Activated CD8-positive, alpha-beta memory T cell treated with anti-CD3 and anti-CD28 coated beads for 1 hour (primary cell): ENCODE measurements at places on chromosomes 1 and 21.

DNA sequence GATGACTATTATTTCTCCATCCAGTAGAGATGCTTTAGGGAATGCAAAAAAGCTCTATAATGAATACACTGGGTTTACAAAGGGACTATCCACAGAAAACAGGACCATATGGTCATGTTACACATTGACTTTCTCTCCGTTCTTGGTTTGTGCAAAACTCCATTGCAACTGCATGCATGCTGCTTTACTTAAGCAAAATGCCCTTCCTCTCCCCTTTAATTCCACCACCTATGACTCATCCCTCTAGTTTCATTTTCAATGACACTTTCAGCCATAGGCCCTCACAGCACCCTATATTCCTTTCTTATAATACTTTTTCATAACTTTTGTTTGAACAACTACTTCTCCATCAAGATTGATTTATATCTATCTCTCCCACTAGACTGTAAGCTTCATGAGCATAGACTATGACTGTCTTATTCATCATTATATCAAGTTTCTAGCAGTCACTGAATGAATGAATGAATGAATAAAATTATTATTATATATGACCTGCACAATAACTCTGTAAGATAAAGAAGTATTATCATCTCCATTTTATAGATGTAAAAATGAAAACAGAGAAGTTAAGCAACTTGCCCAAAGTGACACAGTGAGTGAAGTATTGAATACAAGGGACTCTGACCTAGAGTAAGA lies 248.9 kb downstream of the PLPP3 start:
- no peak for DNase-seq

GRCh38 chr1:147591993-147592392 lies 50.7 kb downstream of the BCL9 start:
- DNase-seq, result no peak

GRCh38 chr1:39951926-39952325 lies 3.0 kb upstream of the MFSD2A start:
- no peak for DNase-seq

- no peak for DNase-seq
Observed at GRCh38 chr21:42219606-42220137, 732 bp downstream of the ABCG1 start.

DNA sequence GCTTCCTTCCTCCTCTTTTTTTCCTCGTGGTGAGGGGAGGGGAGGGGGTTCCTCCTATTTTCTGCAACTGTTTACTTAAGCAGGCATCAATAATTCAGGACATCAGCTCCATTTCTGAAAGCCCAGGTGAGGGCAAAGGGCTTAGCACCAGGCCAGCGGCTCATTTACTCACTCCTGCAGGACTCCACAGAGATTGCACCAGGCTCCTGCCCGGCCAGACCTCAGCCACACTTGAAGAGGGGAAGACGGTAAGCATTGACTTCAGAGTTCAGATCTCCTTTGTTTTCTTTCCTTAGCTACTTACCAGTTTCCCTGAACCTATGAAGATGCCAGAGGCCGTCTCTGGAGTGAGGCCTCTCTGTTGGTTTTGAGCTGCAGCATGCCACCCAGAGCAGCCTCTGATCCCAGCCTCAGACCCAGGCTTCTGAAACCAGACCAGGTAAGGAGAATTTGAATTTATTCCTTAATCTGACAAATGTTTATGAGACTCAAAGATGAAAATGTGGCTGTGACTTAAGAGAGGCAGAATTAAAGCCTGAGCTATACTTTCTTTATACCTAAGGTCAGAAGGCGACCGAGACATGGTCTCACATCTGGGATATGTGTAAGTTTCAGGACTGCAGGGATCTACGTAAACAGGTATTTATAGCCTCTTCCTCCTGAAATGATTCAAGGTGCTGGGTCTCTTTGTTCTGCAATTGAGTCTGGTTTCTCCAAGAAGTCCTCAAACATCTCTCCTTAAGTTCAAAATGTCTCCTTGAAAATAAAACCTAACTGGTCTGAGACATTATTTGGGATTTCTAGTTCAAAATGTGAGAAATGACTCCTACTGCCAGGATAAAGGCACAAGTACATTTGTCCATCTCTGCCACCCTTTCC lies 272.5 kb upstream of the RUNX1 start:
- no peak for DNase-seq

DNA sequence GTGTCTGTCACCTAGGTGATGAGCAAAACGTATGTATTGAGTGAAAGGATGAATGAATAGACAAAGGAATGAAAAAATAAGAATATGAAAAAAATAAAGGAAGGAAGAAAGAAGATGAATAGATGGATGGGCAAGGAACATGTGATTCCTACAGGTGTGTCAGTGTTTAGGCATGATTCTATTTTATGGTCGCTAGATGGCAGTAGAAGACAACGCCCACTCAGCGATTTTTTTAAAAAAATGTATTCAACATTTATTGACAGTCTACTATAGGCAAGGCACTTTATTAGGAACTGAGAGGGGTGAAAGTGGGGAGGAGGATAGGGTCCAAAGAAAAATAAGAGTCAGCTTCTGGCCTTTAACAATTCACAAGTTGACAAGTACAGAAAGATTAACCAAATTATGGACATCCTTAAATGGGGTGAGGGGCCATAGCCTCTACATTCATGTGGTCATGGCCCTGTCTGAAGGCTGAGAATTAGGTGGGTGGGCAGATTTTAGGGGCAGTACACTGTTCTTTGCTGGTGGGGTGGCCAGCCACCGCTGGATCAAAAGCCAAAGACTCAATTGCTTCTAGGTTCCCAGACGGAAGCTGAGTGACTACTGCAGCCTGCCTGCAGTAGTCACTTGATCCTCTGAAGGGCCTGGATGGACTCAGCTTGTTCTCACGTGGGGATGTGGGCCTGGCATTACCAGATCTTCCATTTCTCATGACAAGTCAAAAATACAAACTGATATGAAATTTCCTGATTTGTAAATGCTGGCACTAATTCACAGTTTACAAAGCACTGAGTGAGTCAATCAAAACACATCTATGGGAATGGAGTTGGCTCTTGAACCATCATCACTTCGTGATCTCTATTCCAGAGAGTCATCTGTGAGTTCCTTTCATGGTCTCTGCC lies 83.9 kb downstream of the FASLG start:
- no peak for DNase-seq

- no peak for DNase-seq
Observed at GRCh38 chr21:36250423-36251075, 69.4 kb upstream of the MORC3 start.

DNA sequence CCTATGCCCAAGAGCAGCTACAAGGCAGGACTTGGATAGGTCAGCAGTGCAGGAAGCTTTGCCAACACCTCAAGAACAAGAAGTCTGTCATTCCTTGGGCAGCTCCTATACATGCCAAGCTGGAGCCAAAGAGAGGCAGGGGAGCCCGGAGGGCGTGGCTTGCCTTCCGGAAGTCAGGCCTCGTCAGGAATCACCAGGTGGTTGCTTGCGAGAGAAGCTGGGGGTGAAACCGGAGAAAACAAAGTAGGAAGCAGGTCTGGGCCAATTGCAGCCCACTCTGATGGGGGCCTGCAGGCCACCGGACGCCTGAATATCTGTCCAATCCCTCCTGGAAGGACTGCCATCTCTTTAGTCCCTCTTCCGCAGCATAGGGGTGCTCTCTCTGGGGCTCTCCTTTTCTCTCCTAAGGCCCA lies 794 bp upstream of the FAM76A start:
- DNase-seq, result no peak

GRCh38 chr1:10710489-10710888 lies 86.0 kb downstream of the CASZ1 start:
- DNase-seq, result no peak

DNA sequence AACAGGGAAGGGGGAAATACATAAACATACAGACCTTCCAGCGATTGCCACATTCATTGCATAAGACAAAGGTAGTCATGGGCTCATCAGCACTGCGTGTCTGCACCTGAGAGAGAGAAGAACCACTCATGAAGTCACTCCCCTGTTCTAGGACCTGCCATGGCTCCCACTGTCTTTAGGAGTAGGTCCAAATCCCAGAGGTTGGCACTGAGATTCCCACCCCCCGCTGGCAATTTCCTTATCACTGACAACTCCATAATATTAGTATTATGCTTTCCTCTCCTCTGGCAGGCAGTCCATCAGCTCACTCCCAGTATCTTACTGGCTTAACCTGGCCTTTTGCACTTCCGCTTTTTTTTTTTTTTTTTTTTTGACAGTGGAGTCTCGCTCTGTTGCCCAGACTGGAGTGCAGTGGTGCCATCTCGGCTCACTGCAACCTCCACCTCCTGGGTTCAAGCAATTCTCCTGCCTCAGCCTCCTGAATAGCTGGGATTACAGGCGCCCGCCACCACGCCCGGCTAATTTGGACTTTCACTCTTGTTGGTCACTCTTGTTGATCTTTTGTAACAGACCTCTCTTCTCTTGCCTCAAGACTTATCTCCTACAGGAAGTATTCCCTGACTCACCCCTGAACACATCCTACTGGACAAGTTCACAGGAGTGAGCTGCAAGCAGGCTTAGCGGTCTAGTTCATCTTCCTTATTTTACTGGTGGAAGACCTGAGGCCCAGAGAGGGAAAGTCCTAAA lies 14.8 kb upstream of the ZNF436 start:
- DNase-seq, result no peak

- no peak for DNase-seq
Observed at GRCh38 chr1:59045137-59045536, 251.8 kb upstream of the FGGY start.

GRCh38 chr1:167543199-167543990 lies 10.2 kb downstream of the CREG1 start:
- DNase-seq, result no peak

DNA sequence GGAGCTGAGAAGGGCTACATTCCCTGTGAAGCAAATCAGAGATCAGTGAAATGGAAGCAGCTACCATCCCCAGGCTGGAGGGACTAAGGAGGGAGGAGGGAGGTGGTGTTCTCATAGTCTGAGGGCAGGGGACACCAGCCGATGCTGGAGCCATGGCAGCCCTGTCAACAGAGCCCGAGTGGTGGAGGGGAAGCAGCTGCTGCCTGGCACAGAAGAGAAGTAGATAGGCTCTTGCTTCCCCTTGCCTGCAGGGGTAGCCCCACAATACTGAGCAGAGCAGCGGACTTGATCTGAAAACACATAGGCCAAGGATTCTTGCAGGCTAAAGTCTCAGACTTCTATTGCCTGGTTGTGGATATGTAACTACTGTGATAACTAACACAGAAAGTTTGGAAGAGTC lies 255.1 kb downstream of the FGGY start:
- no peak for DNase-seq

DNA sequence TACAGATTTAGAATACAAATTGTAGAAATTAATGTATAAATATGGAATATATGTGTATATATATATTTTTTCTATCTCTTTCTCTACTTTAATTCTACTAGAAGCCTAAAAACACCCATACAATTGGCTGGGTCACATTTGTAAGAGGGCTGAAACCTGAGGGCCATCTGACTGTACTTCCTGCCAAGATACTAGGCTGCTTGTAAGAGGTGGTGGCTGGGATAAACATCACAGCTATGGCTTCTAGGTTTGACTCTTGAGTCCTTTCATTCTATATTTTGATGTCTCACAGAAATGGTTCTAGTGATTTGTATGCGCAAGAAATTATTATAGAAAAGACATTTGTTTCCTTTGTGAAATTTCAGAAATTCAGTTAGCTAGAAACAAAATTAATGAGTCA lies 1155.2 kb upstream of the B3GALT2 start:
- DNase-seq, result no peak

GRCh38 chr1:211829343-211830054 lies 1.1 kb downstream of the LPGAT1 start:
- no peak for DNase-seq

- DNase-seq, result no peak
Observed at GRCh38 chr1:180548686-180549317, 10.0 kb upstream of the OVAAL start.

- no peak for DNase-seq
Observed at GRCh38 chr21:32424674-32425073, 12.2 kb downstream of the EVA1C start.

GRCh38 chr1:58089898-58090534 lies 456.5 kb downstream of the OMA1 start:
- DNase-seq, result no peak

DNA sequence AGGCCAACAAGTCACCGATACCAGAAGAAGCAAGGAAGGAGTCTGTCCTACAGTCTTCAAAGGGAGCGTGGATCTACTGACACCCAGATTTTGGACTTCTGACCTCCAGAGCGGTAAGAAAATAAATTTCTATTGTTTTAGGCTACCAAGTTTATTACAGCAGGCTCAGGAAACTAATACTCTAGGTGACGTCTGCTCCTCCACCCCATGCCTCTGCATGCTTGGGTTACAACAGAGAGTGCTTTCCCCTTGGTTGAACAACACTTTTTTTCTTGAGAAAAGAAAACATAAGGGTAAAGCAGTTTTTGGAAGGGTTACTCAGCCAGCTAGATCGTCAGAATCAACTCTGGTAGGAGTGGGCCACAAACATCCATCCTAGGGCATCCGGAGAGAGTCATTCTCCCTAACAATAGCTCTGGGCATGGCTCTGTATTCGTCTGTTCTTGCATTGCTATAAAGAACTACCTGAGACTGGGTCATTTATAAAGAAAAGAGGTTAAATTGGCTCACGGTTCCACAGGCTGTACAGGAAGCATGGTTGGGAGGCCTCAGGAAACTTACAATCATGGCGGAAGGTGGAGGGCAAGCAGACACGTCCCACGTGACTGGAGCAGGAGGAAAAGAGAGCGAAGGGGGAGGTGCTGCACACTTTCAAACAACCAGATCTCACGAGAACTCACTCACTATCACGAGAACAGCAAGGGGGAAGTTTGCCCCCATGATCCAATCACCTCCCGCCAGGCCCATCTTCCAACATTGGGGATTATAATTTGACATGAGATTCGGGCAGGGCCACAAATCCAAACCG lies 22.2 kb upstream of the DNAJC11 start:
- no peak for DNase-seq

GRCh38 chr1:45531873-45532272 lies 10.2 kb upstream of the PRDX1 start:
- no peak for DNase-seq

GRCh38 chr21:26423511-26423910 lies 149.6 kb downstream of the CYYR1 start:
- DNase-seq, result no peak

- DNase-seq, result no peak
Observed at GRCh38 chr1:172421974-172422604, 1.6 kb downstream of the C1orf105 start.

DNA sequence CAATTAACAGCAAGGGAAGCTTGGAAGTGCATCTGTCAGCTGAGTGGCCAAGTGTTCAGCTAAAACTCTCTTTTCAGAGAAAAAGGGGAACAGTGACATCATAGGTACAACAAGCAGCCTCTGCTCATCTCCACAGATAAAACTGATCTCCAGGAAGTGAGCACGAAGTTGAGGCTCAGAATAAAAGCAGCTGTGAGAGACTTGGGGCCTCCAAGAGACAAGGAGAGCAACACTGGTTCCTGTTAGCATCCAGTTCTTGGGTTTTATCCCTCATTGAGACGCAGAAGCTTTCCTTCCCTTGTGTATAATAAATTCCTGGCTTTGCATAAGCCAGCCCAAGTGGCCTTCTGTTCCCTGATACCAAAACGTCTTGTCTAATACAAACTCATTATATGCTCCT lies 20.0 kb upstream of the CNN3 start:
- no peak for DNase-seq

DNA sequence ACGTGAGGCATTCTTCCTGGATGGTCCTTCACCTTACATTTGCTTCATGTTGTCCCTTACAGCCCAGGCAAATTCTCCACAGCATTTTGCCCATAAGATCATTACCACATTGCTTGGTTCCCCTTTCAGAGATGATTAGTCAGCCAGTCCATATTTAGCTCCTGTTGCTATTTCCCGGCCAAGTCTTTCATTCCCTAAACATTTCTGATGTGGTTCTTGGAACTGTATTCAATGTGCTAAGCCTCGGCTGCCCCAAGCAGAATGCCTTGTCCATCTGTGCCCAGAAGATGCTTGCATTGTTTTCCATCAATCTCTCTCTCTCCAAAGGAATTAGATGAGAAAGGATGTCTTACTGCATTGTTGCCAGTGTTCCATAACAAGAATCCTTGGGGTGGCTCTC lies 420.9 kb upstream of the CAMK1G start:
- no peak for DNase-seq
